ENCODE measurements at places on chromosomes 4 and X. TPM values are rescaled to one million over a fixed set of nuclear protein-coding genes. Genes with fewer than 3 reads are reported as not detected.

- no peak for DNase-seq
Measured at GRCh38 chr4:46878641-46879040, 30.4 kb downstream of the COX7B2 start.

DNA sequence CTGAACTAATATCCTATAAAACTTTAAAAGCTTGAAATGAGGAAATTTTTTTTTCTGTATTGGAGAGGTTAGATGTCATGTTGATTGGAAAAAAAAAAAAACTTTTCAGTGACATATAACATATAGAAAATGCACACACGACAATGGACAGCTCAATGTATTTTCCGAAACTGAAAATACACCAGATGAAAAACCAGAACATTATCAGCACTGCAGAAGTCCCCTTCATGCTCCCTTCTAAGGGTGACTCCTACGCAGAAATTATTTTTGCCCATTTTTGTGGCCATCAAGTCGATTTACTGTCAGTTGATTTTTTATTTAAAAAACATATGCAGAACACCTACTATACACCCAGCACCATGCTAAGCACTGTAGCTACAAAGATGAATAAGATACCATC is 148.3 kb downstream of the APBB2 start:
- DNase-seq: no peak

Gene CCDC149
- 15.8 TPM for total RNA-seq

Gene ARSD
- 29.7 TPM for total RNA-seq

GRCh38 chr4:3442460-3442958 is 741 bp downstream of the HGFAC start:
- no peak for DNase-seq

- DNase-seq: no peak
Measured at GRCh38 chr4:27100713-27101112, 240.1 kb downstream of the STIM2 start.

Gene C4orf51
- not detected for total RNA-seq

Gene SORBS2
- 148 TPM for total RNA-seq

GRCh38 chrX:153610836-153611213 is 11.9 kb upstream of the CCNQ start:
- no peak for DNase-seq

- DNase-seq: no peak
Measured at GRCh38 chr4:185742766-185743165, 69.2 kb downstream of the SORBS2 start.

GRCh38 chr4:2948895-2949781 is 14.1 kb downstream of the NOP14 start:
- no peak for DNase-seq
